ENCODE measurements at places on chromosomes 7 and 10. TPM values are rescaled to one million over a fixed set of nuclear protein-coding genes. Genes with fewer than 3 reads are reported as not detected.

PALD1 gene
- total RNA-seq = 177 TPM

GNB2 gene
- 61.2 TPM for total RNA-seq

MRC1 gene
- total RNA-seq = 250 TPM

HTRA1 gene
- 60.7 TPM for total RNA-seq

FXYD4 gene
- total RNA-seq = not detected

LIPN gene
- not detected for total RNA-seq

GOLGA7B gene
- 0.13 TPM for total RNA-seq

POM121C gene
- 4.5 TPM for total RNA-seq

PLCE1 gene
- 1.0 TPM for total RNA-seq

PSMA2 gene
- 72.0 TPM for total RNA-seq

THSD7A gene
- total RNA-seq = 15.8 TPM

MLXIPL gene
- not detected for total RNA-seq

ELAPOR2 gene
- 101 TPM for total RNA-seq

ENKUR gene
- total RNA-seq = 0.38 TPM

ARL5B gene
- 17.6 TPM for total RNA-seq

FAM24B gene
- 3.2 TPM for total RNA-seq

MSS51 gene
- 0.39 TPM for total RNA-seq

H2BK1 gene
- not detected for total RNA-seq

CDH23 gene
- under 0.01 TPM for total RNA-seq

RTKN2 gene
- under 0.01 TPM for total RNA-seq

LFNG gene
- 19.7 TPM for total RNA-seq

GPC2 gene
- total RNA-seq = 1.9 TPM

ANKRD30A gene
- not detected for total RNA-seq

VIPR2 gene
- total RNA-seq = not detected

CCDC172 gene
- not detected for total RNA-seq

SEM1 gene
- total RNA-seq = 53.1 TPM

SPDYE9 gene
- not detected for total RNA-seq

WNT2 gene
- total RNA-seq = not detected

DRGX gene
- not detected for total RNA-seq

C10orf143 gene
- total RNA-seq = 0.26 TPM

CALHM3 gene
- not detected for total RNA-seq

CCL24 gene
- total RNA-seq = not detected

TMEM178B gene
- total RNA-seq = under 0.01 TPM

PNLIPRP3 gene
- under 0.01 TPM for total RNA-seq

OR6B1 gene
- total RNA-seq = not detected

CAV1 gene
- total RNA-seq = 1,184 TPM

ITIH2 gene
- not detected for total RNA-seq

CALML5 gene
- total RNA-seq = not detected

NEUROG3 gene
- total RNA-seq = not detected

FEZF1 gene
- total RNA-seq = not detected

MOGAT3 gene
- not detected for total RNA-seq

MMD2 gene
- total RNA-seq = not detected

R3HCC1L gene
- 8.1 TPM for total RNA-seq

RHOBTB1 gene
- total RNA-seq = 31.3 TPM

ZNF425 gene
- 2.5 TPM for total RNA-seq

FFAR4 gene
- total RNA-seq = not detected

OPN1SW gene
- not detected for total RNA-seq

UBN2 gene
- total RNA-seq = 2.8 TPM

KNDC1 gene
- not detected for total RNA-seq

MYOZ1 gene
- not detected for total RNA-seq

SDK1 gene
- 2.1 TPM for total RNA-seq

IDI2 gene
- not detected for total RNA-seq

NUTM2D gene
- 0.77 TPM for total RNA-seq

SPDYE1 gene
- total RNA-seq = not detected

AOAH gene
- 0.51 TPM for total RNA-seq

PLXNA4 gene
- total RNA-seq = 15.4 TPM

PLEKHS1 gene
- not detected for total RNA-seq

Measured in dermis microvascular lymphatic vessel endothelial cell (primary cell).